ENCODE measurements at places on chromosomes 12 and 14. TPM values are rescaled to one million over a fixed set of nuclear protein-coding genes. Genes with fewer than 3 reads are reported as not detected.
A peak's percentile ranks its signal among the peaks of the same experiment; 100 is the strongest.

Gene CACNA2D4
- total RNA-seq = not detected

Gene CLEC9A
- total RNA-seq = not detected

Gene KRT79
- not detected for total RNA-seq

Gene P2RX7
- 0.32 TPM for total RNA-seq

Gene PPFIA2
- total RNA-seq = not detected

GRCh38 chr12:1093166-1093751 is 102.2 kb downstream of the ERC1 start:
- peak; percentile 66 for DNase-seq

DNA sequence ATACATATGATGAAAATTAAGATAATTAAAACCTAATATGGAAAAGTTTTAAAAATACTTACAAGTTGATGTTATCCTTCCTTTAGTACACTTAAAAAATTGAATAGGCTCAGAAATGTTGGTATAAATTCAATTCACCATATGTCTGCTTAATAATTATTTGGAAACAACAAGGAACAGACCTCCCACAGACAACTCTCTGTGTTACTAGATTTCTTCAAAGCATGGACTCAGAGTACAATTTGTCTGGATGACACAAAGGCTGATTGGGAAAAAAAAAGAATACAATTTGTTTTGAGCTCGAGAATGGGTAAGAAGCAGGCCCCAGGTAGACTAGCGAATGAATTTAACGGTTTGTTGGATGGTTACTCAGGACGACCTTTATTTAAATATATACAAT is 48.9 kb upstream of the BTG1 start:
- no peak for DNase-seq

DNA sequence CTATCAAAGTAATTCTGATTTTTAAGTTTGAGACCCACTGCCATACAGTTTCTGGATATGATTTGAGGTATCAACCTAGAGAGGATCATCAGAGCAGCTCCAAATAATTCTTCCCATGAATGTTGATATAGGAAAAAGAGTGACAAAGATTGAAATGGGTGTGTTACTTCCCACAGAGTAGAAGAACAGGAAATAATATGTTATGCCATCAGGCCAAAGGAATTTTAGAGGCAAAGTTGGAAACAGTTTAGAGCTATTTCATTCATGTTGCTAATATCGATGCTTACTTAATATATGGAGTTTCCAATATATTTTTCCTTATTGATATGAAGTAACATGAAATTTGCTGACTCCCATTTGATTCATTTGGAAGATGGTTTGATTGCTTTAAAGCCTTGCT is 8.9 kb upstream of the MSRB3 start:
- DNase-seq = peak; percentile 9

GRCh38 chr12:56878010-56878339 is 56.2 kb downstream of the SDR9C7 start:
- DNase-seq = no peak

- DNase-seq = peak; percentile 44
Measured at GRCh38 chr14:83300476-83301064, 1766.9 kb upstream of the SEL1L start.

DNA sequence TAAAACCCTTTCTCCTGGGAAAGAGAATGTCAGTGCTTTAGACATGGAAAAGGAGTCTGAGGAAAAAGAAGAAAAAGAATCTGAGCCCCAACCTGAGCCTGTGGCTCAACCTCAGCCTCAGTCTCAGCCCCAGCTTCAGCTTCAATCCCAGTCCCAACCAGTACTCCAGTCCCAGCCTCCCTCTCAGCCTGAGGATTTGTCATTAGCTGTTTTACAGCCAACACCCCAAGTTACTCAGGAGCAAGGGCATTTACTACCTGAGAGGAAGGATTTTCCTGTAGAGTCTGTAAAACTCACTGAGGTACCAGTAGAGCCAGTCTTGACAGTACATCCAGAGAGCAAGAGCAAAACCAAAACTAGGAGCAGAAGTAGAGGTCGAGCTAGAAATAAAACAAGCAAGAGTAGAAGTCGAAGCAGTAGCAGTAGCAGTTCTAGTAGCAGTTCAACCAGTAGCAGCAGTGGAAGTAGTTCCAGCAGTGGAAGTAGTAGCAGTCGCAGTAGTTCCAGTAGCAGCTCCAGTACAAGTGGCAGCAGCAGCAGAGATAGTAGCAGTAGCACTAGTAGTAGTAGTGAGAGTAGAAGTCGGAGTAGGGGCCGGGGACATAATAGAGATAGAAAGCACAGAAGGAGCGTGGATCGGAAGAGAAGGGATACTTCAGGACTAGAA is 6.1 kb downstream of the PNN start:
- DNase-seq = no peak

Measured in LHCN-M2 (cell line).